ENCODE measurements at places on chromosomes 12 and 14.

DNA sequence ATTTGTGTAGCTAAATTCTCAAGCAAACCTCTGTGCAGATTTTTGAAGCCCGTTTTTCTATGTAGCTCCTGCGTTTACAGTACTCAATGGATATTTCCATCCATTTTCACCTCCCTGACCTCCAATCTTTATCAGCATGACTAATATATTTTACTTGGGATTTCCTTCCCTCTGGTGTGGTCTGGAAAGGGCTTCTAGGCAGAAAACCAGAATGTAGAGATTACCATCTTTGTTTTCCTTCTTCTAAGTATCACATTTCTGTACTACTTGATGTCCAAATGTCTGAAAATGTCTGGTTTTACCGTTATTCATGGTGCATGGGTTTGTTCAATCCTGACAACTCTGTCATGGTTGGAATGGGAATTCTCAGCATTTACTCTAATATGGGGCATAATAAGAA is 907.6 kb upstream of the FLRT2 start:
- DNase-seq: no peak

- DNase-seq: no peak
Observed at GRCh38 chr14:34403646-34404045, 58.4 kb downstream of the SPTSSA start.

DNA sequence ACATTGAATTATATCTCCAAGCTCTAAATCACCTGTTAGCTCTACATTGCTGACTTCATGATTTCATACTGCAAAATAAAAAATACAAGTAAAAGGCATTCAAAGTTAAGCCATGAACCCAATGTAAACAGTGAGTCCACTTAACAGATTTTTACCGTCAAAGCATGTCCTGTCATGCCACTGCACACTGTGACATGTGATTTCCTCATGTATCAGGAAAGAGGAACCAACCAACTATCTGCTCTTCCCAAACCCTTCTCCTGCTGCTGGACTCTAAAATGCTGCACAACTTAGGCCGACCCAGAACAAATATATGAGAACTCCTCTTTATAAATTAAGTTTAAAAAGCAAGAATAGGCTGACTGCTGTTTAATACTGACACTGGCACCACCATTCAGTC is 37.5 kb downstream of the TM7SF3 start:
- DNase-seq: no peak

GRCh38 chr12:30442461-30442860 is 253.2 kb downstream of the IPO8 start:
- no peak for DNase-seq

GRCh38 chr14:67071506-67071905 is 117.7 kb upstream of the GARIN2 start:
- no peak for DNase-seq

DNA sequence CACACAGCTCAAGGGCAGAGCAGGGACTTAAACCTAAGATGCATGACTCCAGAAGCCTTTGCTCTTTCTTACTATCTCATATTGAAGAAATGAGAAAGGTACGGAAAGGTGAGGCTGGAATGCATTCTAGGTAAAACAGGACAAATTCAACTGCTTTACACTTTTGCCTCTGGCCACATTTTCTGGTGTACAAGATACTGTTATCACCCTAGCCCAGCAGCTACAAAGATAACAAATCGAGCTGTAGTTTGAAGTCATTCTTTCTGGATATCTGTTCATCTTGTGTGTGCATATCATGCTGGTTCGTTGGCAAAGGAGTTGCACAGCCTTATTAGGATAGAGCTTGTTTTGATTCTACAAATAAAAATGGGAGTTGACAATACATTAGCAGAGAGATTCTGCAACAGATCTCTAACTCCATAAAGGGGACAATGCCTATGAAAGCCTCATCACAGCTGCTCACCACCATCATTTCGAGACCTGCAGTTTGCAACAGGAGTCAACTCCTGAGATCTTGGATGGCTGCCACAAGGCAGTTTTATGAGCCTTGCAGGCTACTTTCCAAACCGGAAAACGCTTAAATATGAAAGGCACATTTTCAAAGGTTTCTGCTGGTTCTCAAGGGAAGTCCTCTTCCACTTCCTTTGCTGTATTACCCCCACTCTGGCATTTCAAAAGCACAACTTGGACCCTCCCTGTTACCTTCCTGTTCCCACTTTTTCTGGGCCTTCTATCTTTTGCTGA is 64.9 kb downstream of the STXBP6 start:
- no peak for DNase-seq

DNA sequence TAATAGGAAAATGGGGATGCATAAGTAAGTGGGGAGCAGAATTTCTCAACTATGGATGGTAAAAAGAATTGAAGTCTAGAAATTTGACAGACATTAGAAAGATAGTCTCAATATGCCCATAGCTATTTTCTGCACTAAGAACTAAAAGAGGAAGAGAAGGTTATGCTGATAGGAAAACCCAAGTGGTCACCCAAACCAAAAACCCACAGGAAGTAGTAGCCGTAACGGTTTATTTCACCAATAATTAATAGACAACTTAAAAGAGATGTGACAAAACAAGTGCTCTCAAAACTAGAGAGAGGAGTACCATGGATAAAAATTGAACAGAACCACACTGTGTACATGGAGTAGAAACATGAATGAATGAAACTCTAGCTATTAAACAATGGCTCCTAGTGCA is 295.4 kb downstream of the FSCB start:
- DNase-seq: no peak

- no peak for DNase-seq
Observed at GRCh38 chr14:75281654-75282019, 3.0 kb downstream of the FOS start.

DNA sequence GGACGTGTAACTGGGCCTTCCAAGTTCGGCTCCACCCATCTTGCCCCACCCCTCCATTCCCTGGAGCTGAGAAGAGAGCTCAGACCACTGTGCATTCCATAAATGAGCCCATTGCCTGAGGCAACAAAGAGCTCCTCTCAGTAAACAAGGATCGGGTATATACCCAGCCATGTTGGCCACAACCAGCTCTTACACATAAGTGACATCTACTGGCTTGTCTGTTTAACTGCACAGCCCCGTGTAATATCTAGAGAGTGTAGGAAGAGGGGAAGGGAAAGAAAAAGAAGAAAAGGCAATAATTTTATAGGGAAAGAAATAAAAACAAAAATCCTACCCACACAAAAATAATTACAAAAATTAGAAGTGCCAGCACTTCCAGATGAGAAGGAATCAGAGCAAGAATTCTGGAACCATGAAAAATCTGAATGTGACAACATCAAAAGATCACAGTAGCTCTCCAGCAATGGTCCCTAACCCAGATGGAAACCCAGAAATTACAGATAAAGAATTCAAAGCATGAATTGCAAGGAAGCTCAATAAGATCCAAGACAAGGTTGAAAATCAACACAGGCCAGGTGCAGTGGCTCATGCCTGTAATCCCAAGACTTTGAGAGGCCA is 308.1 kb downstream of the RPAP3 start:
- no peak for DNase-seq

GRCh38 chr12:3225154-3225795 is 148.1 kb downstream of the TSPAN9 start:
- no peak for DNase-seq

DNA sequence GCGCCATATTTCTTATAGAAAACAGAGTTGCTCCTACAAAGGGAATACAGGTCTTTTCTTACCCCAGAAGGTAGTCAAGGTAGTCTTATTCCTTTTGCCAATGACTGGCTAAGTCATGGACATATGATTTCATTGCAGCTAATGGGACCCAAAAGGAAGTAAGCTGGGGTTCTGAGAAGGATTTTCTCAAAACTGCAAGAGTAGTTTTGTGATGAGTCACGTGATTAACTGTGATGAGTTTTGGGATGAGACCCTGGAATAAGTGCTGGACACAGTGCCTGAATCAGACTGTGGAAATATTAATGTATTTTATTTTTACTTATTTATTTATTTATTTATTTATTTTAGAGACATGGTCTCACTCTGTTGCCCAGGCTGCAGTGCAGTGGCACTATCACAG is 13.4 kb upstream of the NIN start:
- no peak for DNase-seq

GRCh38 chr12:11482955-11483354 is 87.6 kb upstream of the PRB2 start:
- no peak for DNase-seq

GRCh38 chr12:65532764-65533163 is 254.3 kb downstream of the MSRB3 start:
- DNase-seq: no peak

GRCh38 chr12:47921907-47922306 is 17.1 kb upstream of the VDR start:
- no peak for DNase-seq

DNA sequence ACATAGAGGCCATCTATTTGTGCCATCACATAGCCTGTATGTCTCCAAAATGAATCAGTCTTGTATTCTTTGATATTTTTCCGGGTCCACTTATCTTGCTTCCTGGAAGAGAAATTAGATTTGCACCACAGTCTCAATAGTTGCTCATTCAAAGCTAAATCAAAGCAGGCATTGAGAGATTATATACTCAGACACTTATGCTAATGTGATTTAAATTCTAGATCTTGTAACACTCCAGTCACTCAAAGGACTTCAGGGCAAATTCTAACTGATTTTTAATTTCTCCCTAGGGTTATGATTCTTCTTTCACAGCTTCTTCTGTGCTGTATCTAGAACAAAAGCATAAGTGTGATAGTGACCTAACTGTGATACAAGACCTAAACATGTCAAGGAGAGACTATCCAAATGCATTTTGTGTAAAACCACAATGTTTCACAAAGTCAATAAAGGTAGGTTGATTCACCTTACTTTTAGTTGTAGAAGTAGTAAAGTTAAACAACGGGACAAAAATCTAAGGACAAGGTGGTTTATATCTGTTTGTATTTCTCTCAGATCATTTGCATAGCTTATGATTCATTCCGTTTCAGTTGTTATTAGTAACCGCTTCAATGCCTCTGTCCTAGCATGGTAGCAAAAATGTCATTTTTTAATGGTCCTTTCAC is 26.8 kb downstream of the PLBD1 start:
- DNase-seq: no peak

DNA sequence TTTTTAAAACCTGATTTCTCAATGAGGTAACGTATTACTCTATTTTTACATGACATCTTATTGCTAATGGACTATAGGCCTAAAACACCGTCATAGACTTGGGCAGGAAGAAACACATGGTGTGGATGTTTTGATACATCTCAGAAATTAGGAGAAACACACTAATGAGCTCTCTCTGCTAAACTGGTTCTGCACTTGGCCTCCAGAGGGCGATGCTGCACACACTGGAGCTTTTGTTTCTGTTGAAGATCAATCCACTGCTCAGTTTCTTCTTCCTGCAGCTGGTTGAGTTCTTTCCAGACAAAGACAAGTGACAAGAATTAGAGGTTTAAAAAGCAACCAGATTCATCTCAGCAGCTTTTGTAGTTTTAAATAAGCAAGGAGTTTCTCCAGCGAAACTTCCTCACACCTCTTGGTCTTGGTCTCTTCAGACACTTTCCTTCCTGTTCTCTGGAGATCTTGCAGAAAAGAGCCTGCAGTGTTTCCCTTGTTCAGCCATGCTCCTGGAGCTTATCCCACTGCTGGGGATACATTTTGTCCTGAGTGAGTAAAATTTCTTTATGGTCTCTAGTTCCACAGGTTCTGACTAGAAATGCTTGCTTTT is 178.5 kb upstream of the OR4E1 start:
- no peak for DNase-seq

DNA sequence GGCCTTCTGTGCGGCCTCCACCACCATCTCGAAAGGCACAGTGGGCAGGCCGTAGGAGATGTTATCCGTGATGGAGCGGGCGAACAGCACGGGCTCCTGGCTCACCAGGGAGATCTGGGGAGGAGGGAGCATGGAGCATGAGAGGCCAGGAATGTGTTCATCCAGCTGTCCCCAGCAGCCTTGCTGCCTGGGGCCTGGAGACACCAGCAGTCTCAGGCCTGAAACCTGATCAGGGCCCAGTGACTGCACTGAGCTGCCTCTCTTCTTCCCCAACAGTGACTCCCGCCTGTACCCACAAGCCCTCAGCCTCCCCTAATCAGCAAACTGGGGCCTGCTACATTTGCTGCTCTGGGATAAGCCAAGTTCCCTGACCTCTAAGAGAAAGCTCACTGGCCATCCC is 30.9 kb downstream of the ABCB9 start:
- no peak for DNase-seq

DNA sequence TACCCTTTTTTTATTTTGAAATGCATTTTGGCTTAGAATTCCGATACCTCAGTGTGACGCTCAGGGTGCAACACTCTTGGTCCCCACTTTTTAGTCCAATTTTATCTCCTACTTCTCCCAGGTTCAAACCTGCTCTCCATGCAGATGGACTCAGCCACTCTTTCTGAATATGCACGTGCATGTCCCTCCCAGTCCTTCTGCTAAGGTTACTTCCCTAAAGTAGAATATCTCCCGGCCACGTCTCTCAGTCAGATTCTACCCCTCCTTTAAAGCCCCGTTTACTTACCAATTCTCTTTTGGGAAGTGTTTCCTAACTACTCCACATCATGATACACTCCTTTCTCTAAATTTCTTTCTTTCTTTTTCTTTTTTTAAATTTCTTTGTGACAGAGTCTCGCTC is 15.5 kb upstream of the PARP11 start:
- no peak for DNase-seq

DNA sequence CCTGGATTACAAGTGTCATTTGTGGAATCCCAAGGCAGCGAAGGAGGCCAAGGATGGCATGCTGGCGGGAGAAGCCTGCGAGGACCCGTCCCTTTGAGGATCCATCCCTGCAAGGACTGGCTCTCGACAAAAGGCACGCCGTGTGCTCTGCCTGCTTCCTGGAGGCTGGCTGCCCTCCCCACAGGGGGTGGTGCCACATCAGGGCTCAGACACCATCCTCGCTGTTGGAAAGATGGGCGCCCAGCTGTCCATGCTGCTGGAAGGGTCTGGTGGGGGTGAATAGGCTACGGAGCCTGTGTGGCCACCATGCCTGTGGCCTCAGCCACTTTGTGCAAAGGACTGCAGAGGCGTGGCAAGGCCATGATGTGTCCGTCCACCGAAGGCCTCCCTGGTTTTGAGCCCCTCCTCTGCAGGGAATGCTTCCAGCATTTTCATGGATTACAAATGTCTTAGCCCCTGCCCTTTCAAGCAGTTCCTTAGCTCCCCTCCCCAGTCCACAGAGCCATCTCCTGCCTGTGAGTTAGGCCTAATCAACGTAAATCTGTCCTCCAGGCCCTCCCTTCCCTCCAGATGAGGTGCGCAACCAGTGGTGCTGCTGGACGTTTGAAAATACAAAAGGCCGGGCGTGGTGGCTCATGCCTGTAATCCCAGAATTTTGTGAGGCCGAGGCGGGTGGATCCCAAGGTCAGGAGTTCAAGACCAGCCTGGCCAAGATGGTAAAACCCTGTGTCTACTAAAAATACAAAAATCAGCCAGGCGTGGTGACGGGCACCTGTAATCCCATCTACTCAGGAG is 22.1 kb downstream of the ZBTB42 start:
- DNase-seq: no peak

Data from esophagus squamous epithelium (tissue), 5 donors.